ENCODE measurements at places on chromosomes 5 and 9.

DNA sequence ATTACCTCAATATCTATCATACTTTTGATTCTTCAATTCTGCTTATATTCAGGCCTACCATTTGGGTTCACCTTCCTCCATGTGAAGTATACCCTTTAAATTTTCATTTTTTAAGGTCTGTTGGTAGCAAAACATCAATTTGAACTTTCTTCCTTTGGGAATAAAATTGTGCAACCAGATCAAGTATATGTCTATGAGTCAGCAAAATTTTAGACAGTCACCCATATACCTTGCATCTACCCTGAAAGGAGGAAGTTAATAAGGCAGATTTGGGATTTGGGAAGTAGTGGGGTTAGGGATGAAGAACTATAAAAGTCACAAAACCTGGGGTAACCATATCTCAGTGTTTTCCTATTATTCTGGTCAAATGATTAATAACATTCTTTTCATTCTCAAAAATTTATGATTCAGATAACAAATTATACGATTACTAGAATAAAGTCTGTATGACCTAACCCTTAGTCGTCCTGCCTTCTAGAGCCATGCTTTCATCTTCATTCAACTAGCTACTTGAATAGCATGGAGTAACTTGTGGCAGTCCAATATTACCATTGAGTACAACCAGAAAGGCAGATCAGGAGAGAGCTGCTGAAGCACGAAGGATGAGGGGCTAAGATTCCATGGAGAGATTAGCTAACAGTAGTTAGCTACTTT, 2.8 kb upstream of the IL33 start:
- DNase-seq = no peak

DNA sequence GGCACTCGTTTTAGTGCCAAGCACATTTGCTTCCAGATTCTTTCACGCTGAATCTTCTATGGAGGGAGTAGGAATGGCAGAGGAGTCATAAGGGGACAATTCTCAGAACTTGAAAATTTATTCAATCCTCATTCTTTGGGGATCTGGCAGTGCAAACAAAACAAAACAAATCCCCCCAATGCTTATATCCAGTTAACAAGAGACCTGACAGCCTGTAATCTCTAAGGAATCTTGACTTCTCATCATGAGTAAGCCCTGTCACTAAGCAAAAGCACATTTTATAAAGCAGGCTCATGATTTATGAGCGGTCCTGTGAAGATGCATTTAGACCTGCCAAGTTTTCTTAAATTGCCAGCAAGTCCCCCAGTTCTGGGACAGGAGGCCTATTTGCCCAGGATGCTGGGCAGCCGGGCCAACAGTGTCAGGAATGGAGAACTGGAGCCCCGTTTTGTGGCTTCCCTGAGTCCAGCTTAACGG, 513.9 kb downstream of the CTNND2 start:
- no peak for DNase-seq

GRCh38 chr5:156201788-156202403, 125.1 kb upstream of the SGCD start:
- DNase-seq = no peak

GRCh38 chr5:56170557-56170956, 62.6 kb downstream of the ANKRD55 start:
- no peak for DNase-seq

DNA sequence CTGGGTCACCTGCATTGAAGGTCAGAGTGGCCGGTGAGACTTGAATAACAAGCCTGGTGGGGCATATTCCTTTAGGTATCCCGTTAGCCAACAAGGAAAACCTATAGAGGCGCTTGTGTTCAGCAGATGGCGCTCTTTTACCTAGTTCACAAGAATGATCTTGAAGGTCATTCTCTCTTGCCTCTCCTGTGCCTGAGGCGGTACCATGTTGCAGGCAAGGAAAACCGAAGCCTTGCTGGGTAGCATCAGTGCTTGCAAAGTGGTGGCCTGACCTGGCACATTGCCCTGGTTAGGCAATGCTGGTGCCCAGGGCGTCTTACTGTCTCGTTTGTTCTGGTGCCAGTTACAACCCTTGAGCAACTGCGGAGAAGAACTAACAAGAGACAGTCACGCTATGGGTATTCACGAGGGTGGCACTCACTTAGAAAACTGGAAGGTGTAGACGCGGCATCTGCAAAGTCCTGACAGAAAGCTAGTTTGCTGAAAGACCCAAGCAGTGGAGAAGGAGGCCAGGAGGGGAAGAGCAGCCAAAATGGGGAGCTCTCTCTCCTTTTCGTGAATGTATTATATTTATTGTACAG, 56.7 kb downstream of the AOPEP start:
- DNase-seq = peak; percentile 78

- DNase-seq = no peak
Measured at GRCh38 chr9:107144475-107144874, 138.6 kb upstream of the RAD23B start.

Measured in Kasumi-1 (cell line).